ENCODE measurements at places on chromosomes 13 and 19.
A peak's percentile ranks its signal among the peaks of the same experiment; 100 is the strongest.

DNA sequence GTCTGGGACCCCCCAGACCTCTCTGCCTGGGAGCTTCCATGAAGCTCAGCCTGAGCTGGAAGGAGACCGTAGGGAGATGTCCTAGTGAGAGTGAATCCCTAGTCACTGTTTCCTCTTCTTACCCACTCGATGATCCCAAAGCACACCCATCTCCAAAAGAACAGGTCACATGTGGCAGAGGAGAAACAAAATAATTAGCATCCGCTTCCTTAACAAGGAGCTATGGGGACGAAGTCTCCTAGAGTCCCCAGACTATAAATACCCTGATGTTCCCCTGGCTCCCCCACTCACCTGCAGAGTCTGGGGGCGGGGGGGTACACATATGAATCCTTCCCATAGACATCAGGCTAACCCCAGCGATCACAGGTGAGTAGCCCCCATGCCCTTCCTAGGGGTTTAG, at the start of gene OR1I1:
OR1I1 (plus strand) TSS at position 301 of the 400 bp plus-strand sequence. CDS start 4,855 bp downstream, outside the sequence.
- DNase-seq: no peak

- peak; percentile 49 for DNase-seq
Observed at GRCh38 chr13:77751513-77752456, 54.3 kb downstream of the SLAIN1 start.

- no peak for DNase-seq
Observed at GRCh38 chr13:28528388-28528787, 33.5 kb upstream of the FLT1 start.

- no peak for DNase-seq
Observed at GRCh38 chr19:39325778-39326665, 5.4 kb upstream of the LRFN1 start.

Measured in germinal center (tissue), 1 donor.